ENCODE measurements at places on chromosomes 5 and 9.
A peak's percentile ranks its signal among the peaks of the same experiment; 100 is the strongest.

GRCh38 chr5:58800861-58801540, 218.1 kb downstream of the RAB3C start:
- no peak for DNase-seq

GRCh38 chr5:102277144-102277543, 18.9 kb downstream of the SLCO4C1 start:
- no peak for DNase-seq

DNA sequence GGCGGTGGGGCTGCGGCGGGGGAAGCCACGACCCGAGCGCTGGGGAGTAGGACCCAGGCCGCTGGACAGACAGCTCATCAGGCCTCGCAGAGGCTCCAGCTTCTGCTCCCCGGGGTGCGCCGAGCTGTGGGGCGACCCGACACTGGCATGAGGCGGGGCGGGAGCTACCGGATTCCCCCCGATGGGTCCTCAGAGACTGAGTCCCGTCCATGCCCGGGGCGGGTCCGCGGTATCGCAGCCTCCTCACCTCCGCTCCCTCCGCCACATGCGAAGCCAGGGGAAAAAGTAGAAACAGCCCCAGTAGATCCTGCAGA, 2.6 kb upstream of the CCL27 start:
- no peak for DNase-seq

DNA sequence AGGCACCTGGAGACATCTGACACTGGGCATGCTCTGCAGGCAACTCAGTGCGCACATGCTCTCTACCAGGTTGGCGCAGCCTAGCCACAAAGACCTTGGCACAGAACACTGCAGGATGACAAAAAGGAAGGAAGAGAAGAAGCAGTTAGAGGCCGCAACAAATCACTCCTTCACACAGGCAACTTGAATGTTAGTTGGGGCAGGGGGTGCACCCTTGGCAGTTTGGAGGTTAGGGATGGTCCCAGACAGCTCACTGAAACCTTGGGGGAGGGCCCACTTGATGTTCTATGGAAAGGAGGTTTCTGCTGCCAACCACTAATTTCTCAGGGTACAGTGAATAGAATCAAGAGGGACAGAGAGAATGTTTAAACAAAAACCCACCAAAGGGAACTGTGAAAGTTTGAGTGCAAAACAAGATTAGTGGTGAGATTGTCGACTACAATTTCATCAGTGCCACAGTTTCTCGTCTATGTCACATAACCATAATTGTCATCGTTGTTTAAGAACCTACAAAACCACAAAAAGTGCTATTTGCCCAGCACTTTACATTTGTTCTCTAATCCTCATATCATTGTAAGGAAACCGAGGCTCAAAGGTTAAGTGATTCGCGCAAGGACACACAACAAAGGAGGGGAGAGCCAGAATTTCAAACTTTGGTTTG, 48.7 kb downstream of the FBXW11 start:
- no peak for DNase-seq

- DNase-seq: no peak
These were observed 266.2 kb downstream of the SPATA31D1 start for GRCh38 chr9:82254646-82255367.

DNA sequence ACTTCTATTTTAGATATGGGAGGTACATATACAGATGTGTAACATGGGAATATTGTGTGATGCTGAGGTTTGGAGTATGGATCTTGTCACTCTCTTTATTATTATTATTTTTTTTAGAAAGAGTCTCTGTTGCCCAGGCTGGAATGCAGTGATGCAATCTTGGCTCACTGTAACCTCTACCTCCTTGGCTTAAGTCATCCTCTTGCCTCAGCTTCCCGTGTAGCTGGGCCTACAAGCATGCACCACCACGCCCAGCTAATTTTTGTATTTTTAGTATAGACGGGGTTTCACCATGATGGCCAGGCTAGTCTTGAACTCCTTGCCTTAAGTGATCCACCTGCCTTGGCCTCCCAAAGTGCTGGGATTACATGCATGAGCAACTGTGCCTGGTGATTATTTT, 138.4 kb upstream of the SLC28A3 start:
- DNase-seq: no peak

DNA sequence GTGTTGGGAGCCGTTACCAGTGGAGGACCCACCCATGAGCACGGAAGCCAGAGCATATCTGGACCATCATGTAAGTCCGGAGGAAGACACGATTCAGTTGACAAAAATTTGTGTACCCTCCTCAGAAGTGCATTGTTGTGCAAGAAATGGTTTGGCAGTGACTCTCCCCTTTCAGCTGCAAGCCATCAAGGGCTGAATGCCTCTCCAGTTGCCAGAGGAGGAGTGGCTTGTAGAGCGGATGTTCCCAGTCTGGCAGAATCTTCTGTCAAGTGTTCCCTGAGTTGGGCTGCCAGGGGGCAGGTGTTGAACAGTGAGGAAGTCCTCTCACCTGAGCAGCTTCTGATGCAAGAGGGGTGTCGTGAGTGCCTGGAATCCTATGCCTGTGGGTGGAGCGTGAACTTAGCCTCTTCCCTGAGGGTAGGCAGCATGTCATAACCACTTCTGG, 27.6 kb upstream of the CDKN2AIPNL start:
- peak; percentile 84 for DNase-seq

GRCh38 chr5:15002173-15002572, 130.6 kb upstream of the ANKH start:
- DNase-seq: no peak

DNA sequence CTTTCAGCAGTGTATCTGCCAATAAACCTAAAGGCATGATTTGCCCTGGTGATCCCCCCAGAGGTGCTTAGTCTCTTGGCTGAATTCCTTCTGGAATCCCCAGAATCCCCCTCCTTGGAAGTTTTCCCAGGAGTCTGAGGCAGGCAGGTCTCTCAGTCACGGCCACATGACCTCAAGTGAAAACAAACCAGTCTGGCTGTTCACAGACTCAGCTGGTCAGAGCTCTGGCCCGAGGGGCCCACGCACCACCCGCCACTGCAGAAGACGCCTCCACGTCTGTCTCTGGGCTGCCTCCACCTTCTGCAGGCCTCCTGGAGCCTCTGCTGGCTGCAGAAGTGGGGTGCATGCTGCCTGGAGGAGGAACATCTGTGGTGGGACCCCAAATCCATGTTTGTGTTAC, 52.5 kb downstream of the HRH2 start:
- peak; percentile 89 for DNase-seq

DNA sequence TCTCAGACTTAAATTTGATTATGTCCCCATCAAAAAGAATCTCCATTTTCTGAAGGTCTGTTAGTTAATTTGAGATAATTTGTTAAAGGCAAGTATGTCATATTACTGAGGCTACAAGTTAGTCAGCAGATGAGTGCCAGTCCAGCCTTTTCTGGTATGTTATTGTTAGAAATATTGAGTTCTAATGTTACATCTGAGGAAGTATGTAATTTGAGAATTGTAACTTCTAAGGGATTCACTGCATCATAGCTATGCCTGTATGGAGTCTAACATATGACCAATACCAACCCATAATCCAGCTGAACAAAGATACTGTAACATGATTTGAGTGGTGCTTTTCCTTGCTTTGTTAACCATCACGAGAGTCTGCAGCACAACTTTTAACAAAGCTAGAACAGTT, 13.9 kb downstream of the SLC23A1 start:
- DNase-seq: no peak

- peak; percentile 43 for DNase-seq
These were observed 190.6 kb downstream of the MAT2B start for GRCh38 chr5:163695830-163696578.

- DNase-seq: no peak
These were observed 3.1 kb downstream of the EGFL7 start for GRCh38 chr9:136665704-136666371.

Data from posterior cingulate gyrus (tissue), 11 donors.